Islet precursor cell (in vitro differentiated cells): ENCODE measurements at places on chromosomes 11 and 22.
A peak's percentile ranks its signal among the peaks of the same experiment; 100 is the strongest.

GRCh38 chr11:32427616-32427934 is 7.8 kb downstream of the WT1 start:
- DNase-seq, result no peak

DNA sequence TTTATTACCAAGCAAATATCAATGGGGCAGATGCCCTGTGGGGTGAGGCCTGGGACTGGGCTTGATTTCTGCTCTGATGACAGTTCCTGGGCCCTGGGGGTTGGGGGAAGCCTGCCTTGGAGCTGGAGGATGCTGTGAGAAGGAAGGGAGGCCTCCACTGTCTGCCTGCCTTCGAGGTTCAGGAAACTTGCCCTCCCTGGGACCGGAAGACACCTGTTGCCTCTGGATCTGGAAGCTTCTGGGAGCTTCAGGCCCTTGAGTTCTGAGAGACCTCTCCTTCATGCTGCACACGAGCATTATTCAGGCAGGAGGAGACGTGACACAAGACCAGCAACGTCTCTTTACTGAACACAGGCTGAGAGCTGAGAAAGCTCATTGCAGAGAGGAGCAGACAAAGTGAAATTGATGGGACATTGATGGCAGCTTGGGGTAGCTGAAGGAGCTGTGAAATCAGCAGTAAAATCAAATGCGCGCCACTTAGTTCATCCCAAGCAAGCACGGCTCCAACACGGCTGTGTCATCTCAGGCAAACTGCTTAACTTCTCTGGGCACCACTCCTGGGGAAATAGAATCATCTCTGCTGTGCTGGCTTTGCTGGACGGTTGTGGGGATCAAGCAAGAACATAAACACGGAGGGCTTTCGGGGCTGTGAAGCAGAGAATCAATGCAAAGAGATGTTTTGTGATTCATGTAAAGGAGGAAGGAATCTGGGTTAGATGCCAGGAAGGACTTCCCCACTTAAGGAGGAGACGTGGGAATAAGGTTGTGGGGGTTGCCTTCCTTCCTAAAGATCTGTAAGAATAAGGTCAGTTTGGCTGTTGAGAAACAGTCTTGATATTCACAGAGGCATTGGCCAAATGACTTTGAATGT is 64.5 kb downstream of the TP53I11 start:
- no peak for DNase-seq

DNA sequence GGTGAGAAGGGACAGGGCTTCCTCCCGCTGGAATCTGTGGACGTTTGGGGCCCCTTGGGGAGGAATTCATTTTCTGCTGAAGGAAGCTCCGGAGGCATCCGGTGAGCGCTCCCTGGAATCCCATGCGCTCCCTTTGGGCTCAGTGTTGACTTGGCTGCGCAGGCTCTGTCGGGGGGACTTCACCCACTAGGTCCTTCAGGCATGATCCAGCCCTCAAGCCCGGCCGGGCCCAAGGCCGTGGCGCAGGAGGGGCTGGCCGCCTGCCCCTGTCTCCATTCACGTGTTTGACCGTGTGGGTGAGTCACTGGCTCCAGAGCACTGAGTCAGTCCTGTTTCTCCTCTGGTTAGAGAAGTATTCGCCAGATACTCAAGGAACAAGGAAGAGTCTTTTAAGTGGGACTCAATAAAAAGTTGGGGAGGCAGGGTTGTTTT is 1.4 kb downstream of the CTTN start:
- DNase-seq, result peak; percentile 96

DNA sequence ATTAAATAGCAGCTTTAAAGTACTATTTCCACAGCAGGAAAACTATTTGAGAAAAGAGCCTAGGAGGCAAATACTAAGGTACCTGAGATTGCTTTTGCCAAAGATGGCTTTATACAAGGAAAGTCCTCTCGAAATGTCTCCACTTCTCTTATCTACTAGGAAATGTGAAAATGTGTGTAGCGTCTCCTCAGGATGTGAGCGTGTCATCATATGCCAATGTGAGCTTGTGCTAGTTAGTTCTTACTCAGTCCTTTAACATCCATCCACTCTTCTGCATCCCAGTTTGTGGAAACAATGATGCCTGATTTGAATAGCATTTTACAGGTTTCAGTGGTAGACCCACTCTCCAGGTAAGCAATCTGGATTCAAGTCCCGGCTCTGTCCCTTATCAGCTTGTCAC is 421.0 kb downstream of the DYNC2H1 start:
- DNase-seq, result no peak

- no peak for DNase-seq
These were observed at the start of gene MOV10L1 for GRCh38 chr22:50089682-50090411. Gene MOV10L1, plus strand, starts transcription at chr22:50090006. Its CDS starts 83 bp downstream, at chr22:50090089.

GRCh38 chr22:17945888-17946648 is 78.3 kb downstream of the MICAL3 start:
- no peak for DNase-seq

DNA sequence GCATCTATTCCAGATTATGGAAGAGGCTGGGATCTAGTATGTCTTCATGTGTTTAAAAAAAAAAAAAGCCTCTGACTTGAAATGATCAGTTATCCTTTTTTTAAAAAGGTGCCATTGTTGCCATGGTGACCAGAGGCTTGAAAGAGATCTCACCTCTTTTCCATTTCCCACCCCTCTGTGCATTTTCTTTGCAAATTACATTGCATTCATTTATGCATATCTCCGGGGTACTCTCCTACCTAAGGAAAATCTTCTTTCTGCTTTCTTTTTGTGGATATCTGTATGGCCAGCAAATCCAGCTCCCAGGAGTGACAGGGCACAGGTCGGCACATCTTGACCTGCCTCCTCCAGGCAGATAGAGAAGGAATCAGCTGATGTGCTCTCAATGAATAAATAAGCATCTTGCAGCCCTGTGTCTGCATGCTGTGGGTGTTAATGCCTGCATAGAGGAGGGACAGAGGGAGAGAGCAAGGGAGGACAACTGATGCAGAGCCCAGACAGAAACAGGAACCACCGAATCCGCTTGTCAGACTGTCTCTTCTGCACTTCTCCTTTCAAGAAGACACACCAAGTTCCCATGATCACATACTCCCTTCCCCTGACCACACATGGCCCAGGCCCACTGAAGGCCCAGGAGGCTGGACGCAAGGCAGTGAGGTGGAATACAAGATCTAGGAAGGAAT is 50.9 kb downstream of the CWC15 start:
- DNase-seq, result no peak

- no peak for DNase-seq
These were observed 39.4 kb downstream of the ST14 start for GRCh38 chr11:130198964-130199363.
